Fibroblast of mammary gland (primary cell): ENCODE measurements at places on chromosomes 11 and 22.

DNA sequence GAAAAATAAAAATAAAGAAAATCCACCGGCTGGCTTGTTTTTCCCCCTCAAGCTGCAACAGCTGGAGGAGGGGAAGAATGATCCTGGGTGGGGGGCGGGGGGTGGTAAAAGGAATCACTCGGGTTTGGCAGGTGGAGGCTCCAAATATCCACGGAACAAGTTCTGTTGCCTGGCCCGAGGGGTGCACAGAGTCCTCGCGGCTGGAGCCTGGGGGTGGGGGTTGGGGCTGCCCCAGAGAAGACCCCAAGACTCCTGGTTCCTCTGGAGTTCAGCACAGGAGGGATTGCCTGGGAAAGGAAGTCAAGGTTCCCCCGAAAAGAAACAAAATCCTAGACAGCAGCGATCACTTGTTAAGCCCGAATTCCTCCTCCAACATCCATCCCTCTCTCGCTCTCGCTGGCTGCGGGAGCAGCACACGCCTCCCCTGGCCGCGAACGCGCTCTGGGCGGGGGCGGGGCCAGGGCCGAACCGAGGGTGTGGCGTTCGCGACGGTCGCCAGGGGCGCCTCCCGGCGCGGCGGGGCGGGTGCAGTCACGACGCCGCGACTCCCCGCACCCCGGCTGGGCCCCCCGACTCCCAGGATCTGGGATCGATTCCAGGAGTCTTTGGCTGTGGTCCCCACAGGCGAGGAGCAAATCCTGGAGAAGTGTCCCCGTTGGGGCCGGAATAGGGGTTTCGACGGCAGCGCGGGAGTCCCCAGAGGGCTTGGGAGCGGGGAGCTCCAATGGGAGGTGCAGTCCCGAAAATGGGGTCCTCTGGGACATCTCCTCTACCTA, at the start of gene KCNA4:
KCNA4 (minus strand) TSS at position 443 of the 776 bp plus-strand sequence. CDS start 4,352 bp downstream, outside the sequence.
- no peak for DNase-seq

- DNase-seq: no peak
These were observed 65.8 kb upstream of the MS4A8 start for GRCh38 chr11:60633645-60634044.

DNA sequence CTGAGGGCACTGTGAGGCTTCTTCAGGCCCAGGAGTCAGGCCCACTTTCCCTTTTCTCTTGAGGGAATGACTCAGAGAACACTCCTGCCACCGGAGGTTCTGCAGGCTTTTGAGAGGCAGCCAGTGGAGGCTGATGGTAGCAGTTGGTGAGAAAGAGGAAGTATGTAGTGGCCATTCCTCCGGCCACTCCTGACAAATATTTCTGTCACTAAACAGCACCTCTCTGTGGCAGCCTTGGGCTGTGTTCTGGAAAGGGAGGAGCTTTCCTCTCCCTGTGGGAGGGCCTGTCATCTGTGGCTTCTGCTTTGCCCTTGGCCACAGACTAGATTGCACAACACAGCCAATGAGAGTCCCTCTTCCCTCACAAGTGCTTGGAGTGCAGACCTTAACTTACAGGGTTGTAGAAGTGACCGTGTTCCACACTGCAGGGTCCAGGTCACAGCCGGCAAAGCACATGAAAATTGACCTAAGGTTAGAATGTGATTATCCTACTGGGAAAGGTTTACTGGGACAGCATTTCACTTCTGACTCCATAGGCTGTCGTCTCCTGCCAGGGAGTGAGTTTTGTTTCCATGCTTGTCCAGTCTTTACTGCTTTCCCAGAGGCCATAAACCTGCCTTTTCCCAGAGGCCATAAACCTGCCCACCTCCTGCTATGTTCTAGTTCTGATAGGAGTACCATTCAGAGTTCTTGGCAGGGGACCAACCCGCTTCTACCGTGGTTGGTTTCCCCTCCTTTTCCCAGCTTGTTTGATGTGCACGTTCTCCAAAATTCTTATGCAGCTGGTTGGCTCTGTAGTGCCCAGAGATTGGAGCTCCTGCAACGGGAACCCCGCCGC, 33.3 kb downstream of the MARK2 start:
- peak; percentile 95 for DNase-seq

GRCh38 chr11:2097356-2097997, 41.7 kb downstream of the IGF2 start:
- peak; percentile 67 for DNase-seq

- DNase-seq: no peak
These were observed 5.1 kb downstream of the SLC43A3 start for GRCh38 chr11:57421805-57422204.

DNA sequence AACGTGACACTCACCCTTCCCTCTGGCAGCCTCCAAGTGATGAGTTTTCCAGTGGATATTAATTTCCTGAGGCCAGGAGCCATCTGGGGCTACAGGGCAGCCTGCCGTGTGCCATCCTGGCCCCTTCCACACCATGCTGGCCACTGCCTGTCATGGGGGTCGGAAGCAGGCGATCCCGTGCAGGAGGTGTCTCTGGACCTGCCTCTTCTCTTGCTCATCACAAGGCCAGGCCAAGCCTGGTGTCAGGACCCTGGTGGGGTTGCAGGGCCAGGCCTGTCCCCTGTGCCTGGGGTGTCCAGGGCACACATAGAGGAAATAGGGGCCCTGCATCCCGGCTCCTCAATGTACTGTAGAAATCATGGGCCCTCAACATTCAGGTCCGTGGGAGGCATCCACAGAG, 3.6 kb downstream of the KRTAP5-3 start:
- DNase-seq: no peak

GRCh38 chr11:43914466-43914865, 28.0 kb upstream of the C11orf96 start:
- no peak for DNase-seq

DNA sequence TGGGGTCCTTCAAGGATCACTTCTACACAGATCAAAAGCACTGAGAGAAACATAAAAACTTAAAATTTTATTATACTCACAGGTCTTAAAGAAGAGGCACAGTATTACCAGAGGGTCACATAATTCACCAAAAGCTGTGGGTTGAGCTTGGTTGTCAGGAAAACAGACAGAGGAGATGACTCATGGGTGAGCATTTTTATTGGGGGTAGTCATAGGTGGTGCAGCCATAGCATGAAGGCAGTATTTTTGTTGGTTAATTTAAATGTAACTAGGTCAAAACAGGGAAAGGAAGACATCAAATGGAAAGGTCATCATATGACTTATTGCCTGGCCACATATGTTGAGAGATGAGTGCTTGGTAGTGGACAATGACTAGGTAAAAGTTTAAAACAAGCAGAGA, 24.2 kb downstream of the OR5B17 start:
- peak; percentile 89 for DNase-seq

GRCh38 chr11:113831314-113831713, 44.1 kb downstream of the USP28 start:
- no peak for DNase-seq

- no peak for DNase-seq
These were observed 17.0 kb downstream of the USP35 start for GRCh38 chr11:78205691-78206090.

DNA sequence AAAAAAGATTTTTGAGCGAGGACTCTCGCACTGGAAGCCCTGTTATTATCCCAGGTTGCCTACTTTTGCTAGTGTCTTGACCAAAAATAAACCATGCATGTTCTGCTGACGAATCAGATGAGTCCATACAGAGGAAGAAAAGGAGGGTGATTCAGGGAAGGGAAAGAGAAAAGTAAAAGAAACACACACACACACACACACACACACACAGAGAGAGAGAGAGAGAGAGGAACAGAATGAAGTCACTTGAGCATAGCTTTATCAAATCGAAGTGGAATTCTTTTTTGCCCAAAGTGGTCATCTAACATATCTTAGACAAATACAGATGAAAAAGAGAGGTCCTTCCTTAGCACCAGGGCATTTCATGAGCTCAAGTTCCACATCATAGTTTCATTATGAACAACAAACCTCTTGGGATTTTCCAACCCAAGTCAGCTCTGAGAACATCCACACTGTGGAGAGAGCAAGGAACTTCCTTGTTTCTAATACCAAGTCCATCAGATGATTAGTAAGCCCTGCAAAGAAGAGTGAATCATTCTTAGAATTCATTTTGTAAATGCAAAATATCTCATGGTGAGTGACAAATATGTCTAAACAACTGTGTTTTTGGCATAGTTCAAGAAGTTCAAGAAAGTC, 7.7 kb upstream of the MMP12 start:
- DNase-seq: peak; percentile 93
